ENCODE measurements at places on chromosomes 2 and 18.

GRCh38 chr2:219995991-219996765, 368.7 kb downstream of the SLC4A3 start:
- no peak for DNase-seq

GRCh38 chr2:217074576-217075255, 214.9 kb upstream of the TNP1 start:
- DNase-seq: peak; percentile 23

GRCh38 chr2:224022486-224022885, 16.6 kb downstream of the SERPINE2 start:
- no peak for DNase-seq

DNA sequence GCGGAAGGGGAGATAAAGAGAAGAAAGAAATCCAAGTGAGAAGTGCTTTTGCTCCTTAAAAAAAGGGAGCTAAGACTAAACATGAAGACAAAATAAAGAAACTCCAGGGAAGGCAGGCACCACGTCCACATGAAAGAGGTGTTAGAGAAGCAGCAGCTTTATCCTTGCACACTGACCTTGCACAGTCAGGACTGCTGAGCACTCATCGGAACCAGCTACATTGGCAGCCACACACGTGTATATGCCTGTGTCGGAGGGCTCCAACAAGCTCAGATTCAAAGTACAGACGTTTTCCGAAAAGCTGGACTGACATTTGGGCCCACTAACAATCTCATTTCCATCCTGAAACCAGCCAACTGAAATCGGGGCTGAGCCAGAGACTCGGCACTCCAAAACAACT, 88.2 kb downstream of the TTN start:
- no peak for DNase-seq

GRCh38 chr18:28043631-28044030, 133.3 kb downstream of the CDH2 start:
- DNase-seq: no peak

DNA sequence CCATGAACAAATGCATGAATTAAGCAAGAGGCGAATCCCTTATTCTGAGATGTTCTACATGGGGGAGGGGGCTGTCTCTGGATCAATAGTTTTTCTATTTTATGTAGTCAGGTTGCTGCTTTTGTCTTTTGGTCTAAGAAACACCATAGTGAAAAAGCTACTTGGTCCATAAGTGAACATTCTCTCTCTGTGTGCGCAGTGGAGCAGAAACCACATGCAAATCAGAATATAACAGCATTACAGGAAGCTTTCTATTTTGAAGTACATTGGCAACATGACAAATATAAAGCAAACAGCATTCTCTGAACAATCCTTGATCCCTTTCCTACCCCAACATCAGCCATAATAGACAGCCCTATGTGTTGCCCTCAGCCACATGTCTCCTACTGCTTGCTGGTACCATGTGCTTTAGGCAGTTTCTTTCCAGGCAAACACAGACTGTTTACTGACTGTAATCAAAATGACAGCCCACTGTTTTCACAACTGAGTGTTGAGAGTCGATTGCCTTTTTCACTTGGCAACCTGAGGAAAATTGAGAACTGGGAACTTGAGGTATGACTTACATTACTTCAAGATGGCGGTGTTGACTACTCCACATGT, 10.6 kb downstream of the SCN3A start:
- no peak for DNase-seq

GRCh38 chr2:160825433-160825832, 331.8 kb upstream of the RBMS1 start:
- no peak for DNase-seq

- no peak for DNase-seq
These were observed 90.6 kb upstream of the ANKRD30BL start for GRCh38 chr2:132252191-132252893.

DNA sequence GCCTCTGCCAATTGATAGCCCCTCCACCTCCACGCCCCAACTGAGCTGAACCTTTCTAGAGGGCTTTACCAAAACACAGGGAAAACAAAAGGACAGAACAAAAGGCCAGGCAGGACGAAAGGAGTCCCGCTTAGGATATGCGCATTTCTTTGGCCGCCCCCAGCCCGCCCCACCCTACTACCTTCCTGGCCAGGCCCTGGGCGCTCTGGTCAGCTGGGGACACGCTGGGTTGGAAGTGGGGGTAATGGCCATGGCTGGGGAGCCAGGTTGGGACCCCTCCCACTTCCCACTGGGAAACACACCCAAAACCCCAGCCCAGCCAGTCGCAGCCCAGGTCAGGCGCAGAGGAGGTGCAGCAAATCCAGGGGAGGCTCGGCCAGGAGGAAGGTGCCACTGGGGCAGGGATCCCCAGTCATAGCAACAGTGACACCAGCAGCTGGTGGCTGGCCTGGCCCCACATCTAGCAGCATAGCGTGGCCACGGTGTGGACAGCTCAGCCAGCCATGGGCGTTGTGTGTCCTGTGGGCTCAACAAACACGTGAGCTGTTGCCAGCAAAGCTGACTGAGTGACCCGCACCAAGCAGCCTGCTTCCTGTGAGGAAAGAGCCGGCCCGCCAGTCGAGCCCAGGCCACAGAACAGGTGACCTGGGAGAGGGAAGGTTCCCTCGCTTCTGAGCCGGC, 24.6 kb upstream of the B3GNT7 start:
- no peak for DNase-seq

DNA sequence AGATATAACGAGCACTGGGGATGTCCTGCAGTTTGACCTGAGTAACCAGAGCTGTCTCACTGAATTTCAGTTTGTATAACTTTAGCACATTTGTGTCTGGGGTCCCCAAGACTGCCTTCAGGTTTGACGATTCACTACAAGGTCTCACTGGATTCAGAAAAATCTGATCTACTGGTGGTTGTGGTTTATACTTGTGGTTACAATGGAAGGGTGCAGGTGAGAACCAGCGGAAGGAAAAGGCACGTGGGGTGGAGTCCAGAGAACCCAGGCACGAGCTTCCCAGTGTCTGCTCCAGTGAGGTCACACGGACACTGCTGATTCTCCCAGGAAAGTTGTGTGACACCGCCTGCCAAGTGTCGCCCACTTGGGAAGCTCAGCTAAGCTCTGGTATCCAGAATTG, 126.0 kb downstream of the ZNF236 start:
- no peak for DNase-seq

DNA sequence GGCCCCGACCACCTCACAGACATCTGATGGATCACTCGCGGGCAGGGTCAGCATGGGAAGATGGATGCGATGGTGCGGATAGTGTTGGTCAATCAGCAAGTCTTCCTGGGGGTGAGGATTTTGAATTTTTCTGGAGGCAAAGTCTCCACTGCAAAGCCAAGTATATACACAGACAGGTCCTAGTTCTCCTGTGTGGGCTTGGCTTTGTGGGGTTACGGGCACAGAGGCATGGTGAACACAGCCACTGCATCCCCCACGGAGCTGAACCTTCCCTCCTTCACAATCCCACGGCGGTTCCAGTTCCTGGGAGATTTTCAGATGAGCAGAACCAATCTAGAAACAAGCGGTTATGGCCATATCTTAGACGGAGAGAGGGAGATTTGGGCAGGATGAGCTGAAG, 35.8 kb downstream of the CNGA3 start:
- DNase-seq: no peak

- no peak for DNase-seq
These were observed 1225.3 kb upstream of the CHAC2 start for GRCh38 chr2:52542297-52542696.

DNA sequence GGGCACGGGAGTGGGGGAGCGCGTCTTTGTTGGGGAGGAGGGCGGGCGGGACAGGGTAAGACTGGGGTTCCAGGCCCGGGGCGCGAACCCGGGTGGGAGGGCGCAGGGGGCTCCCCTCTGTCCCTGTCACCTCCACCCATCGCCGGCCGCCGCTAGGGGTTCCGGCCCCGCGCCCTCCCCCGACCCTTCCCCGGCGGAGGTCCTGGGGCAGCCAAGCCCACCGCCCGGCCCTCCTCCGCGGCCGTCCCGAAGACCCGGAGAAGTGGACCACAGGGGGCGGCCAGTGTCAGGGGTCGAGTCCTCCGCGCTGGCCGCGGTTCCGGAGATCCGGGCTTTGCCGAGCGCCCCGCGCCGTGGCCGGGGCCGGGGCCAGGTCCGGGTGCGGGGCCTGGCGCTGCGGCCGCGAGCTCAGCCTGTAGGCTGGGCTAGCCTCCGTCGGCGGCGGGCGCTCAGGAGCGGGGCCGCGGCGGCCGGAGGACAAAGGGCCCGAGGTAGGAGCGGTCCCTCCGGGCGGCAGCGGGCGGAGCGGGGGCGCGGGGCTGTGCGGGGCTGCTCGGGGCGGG, 16.6 kb upstream of the E2F6 start:
- DNase-seq: no peak

DNA sequence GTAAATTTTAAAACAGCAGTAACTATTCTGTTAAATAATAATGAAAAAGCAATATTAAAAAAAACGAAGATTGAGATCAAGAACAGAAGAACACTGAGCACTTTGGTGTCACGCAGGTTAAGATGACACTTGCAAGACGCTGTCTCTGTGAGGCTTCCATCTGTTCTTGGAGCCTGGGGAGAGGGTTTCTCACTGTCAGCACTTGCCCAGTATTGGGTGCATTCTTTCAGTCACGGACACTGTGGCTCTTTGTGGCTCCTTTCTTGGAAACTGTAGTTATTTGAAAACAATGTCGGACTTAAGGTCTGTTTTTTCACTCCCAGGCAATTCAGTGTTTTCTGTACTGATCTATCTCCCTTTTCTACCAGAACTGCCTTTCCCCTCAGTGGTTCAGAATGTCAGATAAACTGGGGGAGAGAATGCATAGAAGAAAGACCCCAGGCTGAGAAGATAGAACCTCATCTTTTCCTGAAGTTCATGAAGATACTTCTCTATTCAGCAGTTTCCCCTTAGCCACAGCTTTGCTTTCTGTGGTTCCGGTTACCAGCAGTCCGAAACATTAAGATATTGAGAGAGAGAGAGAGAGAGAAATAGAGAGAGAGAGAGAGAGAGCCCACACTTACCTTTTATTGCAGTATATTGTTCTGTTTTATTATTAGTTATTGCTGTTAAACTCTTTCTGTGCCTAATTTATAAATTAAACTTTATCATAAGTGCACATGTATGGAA, 283.3 kb downstream of the DCDC2C start:
- DNase-seq: no peak

DNA sequence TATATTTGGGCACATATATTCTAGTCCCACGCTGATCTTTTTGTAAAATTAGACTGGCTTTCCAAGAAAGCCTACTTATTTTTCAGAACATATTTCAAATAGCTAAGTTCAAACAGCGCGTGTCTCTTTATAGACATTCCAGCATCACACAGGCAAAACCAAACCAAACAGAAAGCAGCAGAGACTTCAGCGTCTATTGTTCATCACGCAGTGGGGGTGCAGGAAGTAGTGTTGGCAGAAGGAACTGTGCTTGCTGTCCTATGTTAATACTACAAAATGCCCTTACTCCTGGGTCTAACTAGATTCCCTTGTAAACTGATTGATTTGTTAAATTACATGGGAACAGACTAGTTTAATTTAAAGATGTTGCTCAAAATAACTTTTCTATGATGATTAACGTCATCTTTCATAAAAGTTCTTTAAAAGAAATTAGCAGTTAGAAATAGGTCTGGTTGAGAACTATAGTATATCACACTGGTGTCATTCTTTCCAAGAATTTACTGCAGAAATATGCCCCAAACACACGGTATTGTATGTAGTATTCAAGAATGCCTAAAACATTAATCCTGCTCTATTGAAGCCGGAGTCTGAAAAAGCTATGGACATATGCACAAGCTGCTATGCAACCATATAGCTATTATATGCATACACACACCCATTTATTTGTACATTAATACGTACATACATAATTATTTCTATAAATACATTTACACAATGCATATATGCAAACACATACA, 436.3 kb downstream of the CBLN2 start:
- DNase-seq: no peak

DNA sequence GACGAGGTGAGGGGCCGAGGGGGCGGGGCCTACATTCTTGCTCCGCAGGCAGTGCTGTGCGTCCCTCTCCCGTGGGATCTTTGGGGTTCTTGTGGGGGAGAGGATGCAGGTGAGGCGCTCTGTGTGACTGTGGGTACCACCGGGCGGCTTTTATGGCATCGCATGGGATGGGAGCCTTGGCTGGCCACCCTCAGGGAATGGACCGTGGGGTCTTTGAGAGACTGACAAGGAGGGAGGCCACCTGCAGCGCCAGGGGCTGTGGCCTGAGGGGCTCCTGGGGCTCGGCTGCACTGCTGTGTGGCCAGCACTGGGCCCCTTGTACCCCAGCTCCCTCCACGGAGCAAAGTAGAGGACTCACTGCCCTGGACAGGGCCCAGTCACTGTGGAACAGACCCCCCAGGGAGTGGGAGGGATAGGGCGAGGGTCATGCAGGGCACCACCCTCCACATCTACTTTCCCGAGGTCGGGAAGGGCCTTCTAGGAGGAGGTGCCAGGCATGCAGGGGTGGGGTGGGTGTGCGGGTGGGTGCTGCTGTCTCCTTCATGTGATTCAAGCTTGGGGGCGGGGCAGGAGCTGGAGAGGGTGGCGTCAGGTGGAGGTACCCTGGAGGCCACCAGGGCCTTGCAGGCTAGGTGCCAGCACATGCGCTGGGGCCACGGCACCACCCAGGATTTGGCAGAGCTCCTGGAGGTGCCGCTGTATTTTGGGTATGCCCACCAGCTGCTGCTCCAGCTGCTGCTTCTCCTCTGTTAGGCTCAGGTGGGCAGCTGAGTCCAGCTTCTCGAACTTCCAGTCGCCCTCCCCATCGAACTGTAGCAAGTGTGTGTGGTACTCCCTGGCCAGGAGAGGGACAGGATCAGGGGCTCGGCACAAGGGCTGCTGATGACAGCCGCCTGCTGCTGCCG, 1072.4 kb downstream of the RPIA start:
- DNase-seq: no peak

GRCh38 chr2:215746887-215747615, 266.3 kb downstream of the MREG start:
- DNase-seq: peak; percentile 45

- DNase-seq: peak; percentile 85
These were observed 47.4 kb downstream of the EXOC6B start for GRCh38 chr2:72778410-72778809.

GRCh38 chr2:116467243-116467642, 1347.2 kb upstream of the DDX18 start:
- no peak for DNase-seq

DNA sequence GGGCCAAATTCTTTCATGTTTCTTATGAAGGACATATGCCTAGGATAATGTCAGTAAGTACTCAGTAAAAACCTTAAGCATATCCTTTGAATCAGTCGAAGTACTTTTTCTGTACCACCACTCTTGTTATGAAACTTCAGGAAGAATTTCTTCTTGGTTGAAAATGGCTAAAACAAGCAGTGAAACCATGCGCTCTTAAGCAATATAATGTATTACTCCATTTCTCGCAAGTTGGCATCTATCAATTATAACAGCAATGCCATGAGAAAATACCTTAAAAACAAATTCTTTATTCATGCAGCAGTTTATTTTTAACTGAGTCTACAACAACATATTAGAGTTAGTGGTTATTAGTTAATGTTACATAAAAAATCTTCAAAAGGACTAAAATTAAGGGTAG, 41.0 kb downstream of the SLC66A3 start:
- no peak for DNase-seq

GRCh38 chr2:71927757-71928715, 219.6 kb downstream of the CYP26B1 start:
- DNase-seq: no peak
